ENCODE measurements at places on chromosomes 7 and 10. TPM values are rescaled to one million over a fixed set of nuclear protein-coding genes. Genes with fewer than 3 reads are reported as not detected.

The GPR37 gene
- total RNA-seq: 5.6 TPM

The SPDYE2B gene
- total RNA-seq: not detected

The TAX1BP1 gene
- total RNA-seq: 70.9 TPM

The XRCC2 gene
- 3.5 TPM for total RNA-seq

The HABP2 gene
- not detected for total RNA-seq

The RBP3 gene
- total RNA-seq: not detected

The AGBL3 gene
- total RNA-seq: 1.3 TPM

The HOXA1 gene
- total RNA-seq: 0.32 TPM

The DYDC2 gene
- under 0.01 TPM for total RNA-seq

The ASIC3 gene
- total RNA-seq: under 0.01 TPM

The UMAD1 gene
- 8.4 TPM for total RNA-seq

The NRG3 gene
- not detected for total RNA-seq

The ACADSB gene
- total RNA-seq: 4.2 TPM

The PON1 gene
- total RNA-seq: not detected

The ANLN gene
- 119 TPM for total RNA-seq

The SERPINE1 gene
- 700 TPM for total RNA-seq

The FGL2 gene
- total RNA-seq: 0.86 TPM

The ITPRID1 gene
- total RNA-seq: not detected

The PMPCB gene
- total RNA-seq: 45.4 TPM

The SLC18A3 gene
- under 0.01 TPM for total RNA-seq

The TMEM213 gene
- not detected for total RNA-seq

The TRIM50 gene
- total RNA-seq: not detected

The PALD1 gene
- total RNA-seq: 0.32 TPM

The MBL2 gene
- not detected for total RNA-seq

The FKBP6 gene
- not detected for total RNA-seq

The ORAI2 gene
- total RNA-seq: 49.9 TPM

The TRIM73 gene
- 0.86 TPM for total RNA-seq

The COBL gene
- not detected for total RNA-seq

The ARHGEF5 gene
- 1.9 TPM for total RNA-seq

The MNX1 gene
- not detected for total RNA-seq

The KCNIP2 gene
- total RNA-seq: 0.86 TPM

The DOCK1 gene
- 99.7 TPM for total RNA-seq

The SEPTIN7 gene
- total RNA-seq: 244 TPM

The VIPR2 gene
- not detected for total RNA-seq

The ENKUR gene
- under 0.01 TPM for total RNA-seq

The FAM180A gene
- 2.9 TPM for total RNA-seq

The TNPO3 gene
- total RNA-seq: 55.4 TPM

The HSPA14 gene
- total RNA-seq: 12.2 TPM

The PNLIPRP2 gene
- total RNA-seq: not detected

Data from fibroblast of villous mesenchyme (primary cell).